ENCODE measurements at places on chromosomes 7 and 10.

GRCh38 chr7:74455928-74456327 is 2.2 kb downstream of the GTF2IRD1 start:
- DNase-seq, result no peak

- no peak for DNase-seq
Measured at GRCh38 chr10:67200913-67201564, 275.2 kb downstream of the LRRTM3 start.

DNA sequence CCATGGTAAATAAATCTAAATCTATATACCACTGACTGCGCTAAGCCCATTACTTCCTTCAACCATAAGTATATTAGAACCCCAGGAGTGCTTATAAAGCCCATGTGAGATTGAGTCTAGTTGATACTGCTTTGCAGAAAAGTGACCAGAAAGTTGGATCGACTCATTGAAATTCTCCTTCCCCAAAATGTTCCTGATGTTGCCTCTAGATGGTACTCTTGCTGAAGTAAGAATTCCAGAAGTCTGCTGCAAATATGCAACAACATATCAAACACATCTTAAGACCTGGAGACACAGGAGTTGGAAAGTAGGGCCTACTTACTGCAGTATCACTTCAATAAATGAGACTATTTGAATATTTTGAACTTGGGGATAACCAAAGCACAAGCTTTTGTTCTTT is 550.8 kb downstream of the IPMK start:
- DNase-seq, result no peak

DNA sequence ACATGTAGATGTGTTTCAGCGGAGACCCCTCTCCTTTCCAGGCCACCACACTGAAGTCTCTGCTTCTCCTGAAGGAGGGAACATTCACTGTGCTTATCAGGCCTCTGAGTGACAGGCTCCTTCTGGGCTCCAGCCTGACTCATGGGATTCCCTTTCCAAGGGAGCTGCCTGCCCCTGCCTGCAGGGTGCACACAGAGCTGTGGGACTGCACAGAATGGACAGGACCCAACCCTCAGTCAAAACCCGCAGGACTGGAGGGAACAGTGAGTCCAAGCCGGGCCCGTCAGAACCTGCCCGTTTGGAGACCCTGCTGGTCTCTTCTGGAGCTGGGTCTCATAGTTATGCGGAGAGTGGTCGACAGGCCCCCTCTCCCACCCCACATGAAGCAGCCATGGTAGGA is 32.6 kb downstream of the PLAC9 start:
- no peak for DNase-seq

GRCh38 chr7:29192323-29192722 is 2.3 kb upstream of the CHN2 start:
- DNase-seq, result no peak

GRCh38 chr7:26011039-26011696 is 140.8 kb upstream of the NFE2L3 start:
- DNase-seq, result no peak

DNA sequence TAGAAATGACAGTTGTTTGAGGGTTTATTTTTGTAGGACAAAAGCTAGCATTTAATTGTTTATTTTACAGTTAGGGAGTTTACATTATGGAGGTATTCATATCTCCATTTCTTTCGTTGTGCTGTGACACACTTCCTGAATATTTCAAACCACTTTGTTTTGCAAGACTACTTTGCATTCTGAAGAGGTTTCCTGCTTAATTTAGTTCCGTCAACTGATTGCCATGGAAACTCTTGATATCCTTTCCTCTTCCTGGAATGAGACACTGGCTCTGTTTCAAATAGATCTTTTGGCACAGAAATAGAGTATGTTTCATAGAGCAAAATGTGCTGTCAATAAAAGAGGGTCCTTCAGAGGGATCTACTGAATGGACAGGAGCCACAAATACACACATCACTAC is 159.5 kb upstream of the AGR3 start:
- DNase-seq, result no peak

- no peak for DNase-seq
Measured at GRCh38 chr10:95663496-95663895, 7.0 kb upstream of the ALDH18A1 start.

- no peak for DNase-seq
Measured at GRCh38 chr7:47725031-47725780, 143.3 kb upstream of the TNS3 start.

All from cortex of kidney (tissue), 1 donor.